ENCODE measurements at places on chromosomes 7 and 10.

DNA sequence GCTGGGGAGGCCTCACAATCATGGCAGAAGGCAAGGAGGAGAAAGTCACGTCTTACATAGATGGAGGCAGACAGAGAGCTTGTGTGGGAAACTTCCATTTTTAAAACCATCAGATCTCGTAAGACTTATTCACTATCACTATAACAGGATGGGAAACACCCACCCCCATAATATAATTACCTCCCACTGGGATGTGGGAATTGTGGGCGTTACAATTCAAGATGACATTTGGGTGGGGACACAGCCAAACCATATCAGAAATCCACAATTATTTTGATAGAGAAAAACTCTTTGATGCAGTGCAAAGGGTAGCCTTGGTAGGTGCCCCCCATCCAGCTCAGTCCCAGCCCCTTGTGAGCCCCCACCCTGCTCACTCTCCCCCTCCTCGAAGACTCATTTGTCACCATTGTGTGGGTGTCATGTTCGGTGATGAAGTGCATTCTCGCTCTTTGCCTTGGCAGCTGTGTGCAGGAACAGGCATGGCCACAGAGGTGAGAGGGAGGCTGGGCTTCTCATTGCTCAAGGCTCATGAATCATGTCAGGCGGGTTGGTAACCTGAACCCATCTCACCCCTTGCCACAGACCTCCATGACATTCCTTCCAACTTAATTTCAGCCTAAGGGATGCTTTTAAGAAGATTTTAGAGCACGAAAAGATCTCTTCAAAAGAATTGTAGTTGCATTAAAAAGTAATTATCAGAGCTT is 75.9 kb downstream of the BUB3 start:
- no peak for DNase-seq

GRCh38 chr10:71078454-71079145 is 133.8 kb upstream of the UNC5B start:
- no peak for DNase-seq

GRCh38 chr7:44985033-44985695 is 6.3 kb upstream of the MYO1G start:
- peak; percentile 33 for DNase-seq

DNA sequence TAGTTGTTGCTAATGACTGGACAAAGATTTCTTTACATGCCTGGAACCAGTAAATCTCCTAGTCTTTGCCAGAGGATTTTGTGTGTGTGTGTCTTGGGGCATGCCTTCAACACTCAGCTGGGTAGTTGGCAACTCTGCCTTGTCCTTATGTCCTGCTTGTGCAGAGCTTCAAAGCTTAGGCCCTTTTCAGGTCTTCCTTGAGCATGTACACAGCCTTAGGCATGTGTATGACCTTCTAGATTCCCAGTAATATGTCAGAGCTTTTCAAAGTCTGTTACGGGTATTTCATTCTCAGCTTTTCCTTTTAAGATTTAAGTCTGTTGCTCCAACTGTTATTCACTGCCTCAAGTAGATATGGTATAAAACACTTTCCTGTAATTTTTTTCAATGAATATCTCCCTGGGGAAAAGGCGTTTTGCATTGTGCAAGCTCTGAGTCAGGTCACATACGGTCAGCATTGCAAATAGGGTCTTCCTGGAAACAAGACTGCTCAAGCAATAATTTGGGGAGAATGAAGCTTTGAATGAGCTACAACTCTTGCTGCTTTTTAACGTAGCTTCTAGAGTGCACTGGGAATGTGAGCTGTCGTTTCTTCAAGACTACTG is 25.5 kb downstream of the SHOC2 start:
- no peak for DNase-seq

DNA sequence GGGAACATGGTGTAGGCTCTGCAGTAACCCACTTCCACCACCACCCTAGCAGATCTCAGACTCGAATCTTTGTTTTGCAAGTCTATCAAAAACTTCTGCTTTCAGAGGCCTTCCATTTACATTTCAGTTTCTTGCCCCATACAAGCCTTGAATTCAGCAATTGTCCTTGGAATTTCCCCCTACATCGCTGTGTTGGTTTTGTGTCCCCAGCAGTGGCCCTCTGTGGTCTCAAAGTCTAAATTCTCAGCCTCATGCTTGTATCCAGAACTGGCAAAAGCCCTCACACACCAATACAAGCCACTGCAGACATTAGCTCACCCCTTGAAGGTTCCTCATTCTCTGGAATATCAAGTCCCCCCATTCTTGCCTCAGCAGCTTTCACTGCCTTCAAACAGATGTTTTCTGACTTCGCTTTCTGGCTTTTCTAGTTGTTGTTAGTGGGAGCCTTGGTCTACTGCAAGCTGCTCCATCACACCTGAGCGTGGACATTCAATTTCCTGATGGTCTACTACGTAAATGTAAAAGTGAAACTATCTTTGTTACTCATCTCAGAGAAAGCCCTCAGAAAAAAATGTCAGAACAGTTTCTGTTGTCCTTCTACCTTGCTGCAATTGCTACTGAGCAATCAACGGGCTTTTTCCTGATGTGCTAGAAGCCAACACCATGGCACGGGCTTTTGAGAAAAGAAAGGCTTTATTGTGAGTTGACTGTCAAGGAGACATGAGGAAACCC is 1.8 kb upstream of the NUB1 start:
- DNase-seq, result no peak

GRCh38 chr7:132480534-132480933 is 95.7 kb downstream of the PLXNA4 start:
- DNase-seq, result no peak

GRCh38 chr10:126503392-126504062 is 115.2 kb upstream of the ADAM12 start:
- DNase-seq, result no peak

- DNase-seq, result no peak
Observed at GRCh38 chr10:103812432-103812831, 42.9 kb downstream of the SH3PXD2A start.

GRCh38 chr7:111132833-111133232 is 41.9 kb downstream of the LRRN3 start:
- DNase-seq, result no peak

DNA sequence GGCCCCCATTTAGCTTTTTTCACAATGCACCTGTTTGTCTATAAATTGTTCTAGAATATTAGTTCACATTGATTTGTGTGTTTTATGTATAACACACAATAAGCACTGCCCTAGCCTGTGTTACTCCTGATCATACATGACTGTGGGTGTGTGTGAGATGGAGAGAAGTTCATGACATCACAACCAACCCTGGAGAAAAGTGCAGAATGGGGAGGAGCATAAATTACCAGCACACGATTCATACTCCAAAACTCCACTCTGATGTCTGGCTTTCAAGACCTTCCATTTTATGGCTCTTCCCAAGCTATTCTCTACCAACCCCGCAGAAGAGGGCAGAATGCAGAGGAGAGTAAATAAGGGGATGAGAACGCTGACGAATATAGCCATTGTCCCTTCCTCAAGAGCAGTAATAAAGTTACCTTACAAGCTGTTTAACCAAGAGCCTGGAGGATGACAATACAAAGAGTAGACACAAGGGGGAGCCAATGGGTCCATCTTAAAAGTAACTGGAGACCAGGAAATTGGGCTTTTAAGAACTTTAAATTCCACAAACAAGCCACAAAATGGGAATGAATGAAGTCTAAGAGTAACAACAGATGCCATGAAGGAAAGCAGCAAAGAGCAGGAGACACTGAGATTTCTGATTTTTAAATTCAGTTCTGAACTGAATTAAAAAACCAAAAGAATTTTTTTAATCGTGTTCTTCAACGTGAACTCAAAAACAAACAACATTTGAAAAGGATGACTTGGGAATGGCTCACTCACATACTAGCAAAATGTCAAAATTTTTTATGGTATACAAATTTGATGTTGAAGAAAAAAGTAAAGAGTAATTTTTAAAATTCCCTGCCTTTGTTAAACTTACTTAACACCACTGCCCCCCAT is 159.6 kb downstream of the PARD3 start:
- DNase-seq, result peak; percentile 71

DNA sequence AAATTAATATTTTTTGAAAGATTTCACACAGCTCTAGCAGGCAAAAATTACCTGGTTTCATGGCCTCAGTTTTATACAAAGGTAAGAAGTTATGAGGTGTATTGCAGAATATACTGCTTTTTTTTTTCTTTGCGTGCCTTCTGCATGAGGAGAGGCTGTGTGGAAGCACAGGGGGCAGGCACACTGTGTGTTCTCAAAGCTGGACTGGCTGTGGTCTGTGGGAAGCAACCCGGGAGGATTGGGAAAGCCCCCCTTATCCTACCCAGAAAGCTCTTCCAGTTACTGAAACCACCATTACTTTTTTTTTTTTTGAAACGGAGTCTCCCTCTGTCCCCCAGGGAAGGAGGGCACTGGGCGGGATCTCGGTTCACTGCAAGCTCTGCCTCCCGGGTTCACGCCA is 25.0 kb downstream of the ADARB2 start:
- DNase-seq, result no peak

DNA sequence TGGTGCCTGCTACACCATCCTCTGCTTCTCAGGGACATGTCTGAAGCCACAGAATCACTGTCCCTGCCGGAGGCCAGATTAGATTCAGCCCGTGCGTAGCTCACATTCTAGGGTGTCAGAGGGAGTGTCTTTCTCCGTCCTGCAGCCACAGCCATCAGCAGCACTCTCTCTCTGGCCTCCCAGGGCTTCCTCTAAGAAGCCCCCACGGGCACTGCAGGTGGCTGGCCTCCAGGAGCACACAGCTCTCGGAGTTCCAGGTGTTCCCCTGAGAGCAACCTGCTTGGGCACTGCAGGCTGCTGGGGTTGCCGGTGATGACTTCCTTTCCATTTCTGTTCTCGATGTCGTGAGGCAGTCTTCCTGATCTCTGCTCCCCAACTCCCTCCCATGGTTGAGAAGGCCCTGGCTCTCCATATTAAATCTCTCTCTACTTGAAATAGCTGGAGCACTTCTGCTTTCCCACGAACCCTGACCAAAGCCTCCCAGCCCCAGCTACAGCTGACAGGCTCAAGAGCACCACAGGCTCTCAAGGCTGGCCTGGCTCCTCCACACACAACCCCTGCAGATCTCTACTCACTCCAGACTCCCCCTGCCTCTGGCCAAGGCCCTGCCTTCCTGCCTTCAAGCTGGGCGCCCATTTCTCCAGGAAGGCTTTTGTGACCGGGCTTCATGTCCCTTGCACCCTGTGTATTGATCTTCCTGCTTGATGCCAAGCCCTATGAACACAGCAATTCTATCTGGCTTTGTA is 49.0 kb upstream of the TMEM72 start:
- DNase-seq, result no peak

DNA sequence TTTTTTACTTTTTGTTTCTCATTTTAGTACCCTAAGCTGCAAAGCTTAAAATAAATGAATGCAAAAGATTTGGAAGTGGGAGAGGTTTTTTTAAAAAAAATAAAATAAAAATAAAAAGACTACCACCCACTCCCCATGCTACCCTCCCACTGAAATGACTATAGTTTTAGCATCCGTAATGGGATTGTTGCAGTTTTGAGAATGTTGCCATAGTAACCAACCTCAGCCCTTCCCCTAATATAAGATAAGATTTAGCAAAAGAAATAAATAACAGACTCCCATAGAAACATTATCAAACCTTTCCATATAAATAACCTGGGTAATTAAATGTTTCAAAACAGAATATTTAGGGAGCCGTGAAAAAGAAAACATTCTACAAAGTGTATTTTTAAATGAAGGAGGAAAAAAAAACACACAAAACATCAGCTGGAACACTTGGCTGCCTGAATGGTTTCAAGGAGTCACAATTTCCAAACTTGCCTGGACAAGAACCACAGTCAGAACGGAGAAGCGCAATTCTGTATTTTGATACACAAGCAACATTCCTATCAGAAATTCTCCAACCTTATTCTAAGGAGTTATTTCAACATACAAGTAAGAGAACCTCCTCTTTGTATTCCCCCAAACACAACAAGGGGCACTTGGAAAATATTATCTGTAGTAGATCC is 57.4 kb downstream of the DGKI start:
- no peak for DNase-seq

DNA sequence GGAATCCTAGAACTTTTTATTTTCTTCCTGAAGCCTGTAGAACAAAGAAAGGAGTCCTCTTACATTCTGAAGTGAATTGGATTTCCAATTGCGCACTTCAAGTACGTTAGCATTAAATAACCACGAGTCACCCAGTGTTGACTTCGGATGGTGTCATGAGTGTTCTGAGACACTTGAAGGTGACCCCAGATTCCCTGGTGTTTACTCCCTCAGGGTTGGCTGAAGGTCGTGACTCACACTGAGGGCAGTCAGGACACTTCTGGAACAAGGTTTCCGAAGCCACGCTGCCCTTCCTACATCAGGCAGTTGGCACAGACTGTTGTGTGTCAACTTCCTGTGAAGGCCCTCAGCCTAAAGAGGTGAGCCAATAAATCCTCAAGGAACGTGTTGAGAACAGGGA is 186.6 kb upstream of the CELF2 start:
- DNase-seq, result no peak

DNA sequence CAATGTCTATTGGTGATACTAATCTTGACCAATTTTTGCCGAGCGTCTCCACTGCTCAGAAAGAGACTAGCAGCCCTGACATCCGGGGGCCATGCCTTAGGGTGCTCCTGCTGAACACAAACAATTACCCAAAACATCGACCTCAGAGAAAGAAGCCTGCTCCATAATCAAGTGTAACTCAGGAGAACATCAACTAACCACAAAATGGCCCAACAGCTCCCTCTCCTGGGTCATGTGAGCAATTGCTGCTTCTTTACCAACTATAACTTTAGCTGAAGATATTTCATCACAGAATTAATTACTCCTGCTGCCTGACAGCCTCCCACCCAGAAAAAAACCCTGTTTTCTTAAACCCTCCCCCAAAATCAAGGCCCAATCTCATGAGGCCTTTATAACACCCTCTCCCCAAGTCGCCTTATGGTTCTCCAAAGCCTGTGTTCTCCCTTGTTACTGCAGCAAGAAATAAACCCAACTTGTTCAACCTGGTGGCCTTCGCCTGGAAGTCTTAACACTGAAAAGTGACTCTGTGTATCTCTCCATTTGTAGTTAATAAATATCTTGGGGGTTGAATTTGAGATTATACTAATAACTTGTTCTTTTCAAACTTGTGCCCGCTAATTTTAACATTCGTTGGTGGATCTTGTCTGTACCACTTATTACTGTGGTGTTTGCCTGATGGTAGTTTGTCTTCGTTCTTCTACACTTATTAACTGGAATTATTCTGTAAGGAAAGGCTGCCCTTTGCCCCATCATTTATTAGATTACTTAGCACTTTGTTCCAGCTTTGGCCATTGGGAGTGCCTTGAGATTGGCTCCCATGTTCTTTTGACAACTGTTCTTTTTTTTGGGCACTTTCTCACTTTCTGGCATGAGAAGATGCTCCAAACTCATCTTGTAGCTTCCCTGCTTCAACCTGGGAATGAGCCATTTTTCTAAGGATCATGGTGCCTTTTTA is 21.2 kb upstream of the RAMP3 start:
- DNase-seq, result peak; percentile 63

GRCh38 chr7:125465527-125465926 is 535.9 kb upstream of the POT1 start:
- no peak for DNase-seq

GRCh38 chr7:33725111-33726025 is 180.0 kb upstream of the BMPER start:
- no peak for DNase-seq

All from large intestine (tissue), 12 donors.